ENCODE measurements at places on chromosomes 4 and X.

DNA sequence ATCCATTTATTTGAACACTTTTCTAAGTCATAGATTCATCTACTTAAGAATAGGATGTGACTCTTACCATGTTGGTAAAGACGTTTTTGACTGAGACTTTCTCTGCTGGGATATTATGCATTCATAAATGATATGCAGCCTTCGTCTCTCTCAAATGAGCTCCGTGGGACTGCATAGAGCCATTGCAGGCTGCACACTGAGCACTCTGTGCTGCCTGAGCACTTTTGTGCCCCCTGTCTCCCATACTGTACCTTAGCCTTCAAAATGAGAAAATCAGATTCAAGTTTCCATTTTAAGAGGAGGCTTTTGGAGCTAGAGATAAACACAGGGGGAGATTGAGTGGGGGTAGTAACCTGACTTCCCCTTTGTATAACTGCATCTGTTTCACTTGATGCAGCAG, 433.6 kb downstream of the ZIC3 start:
- no peak for DNase-seq

- DNase-seq: no peak
Observed at GRCh38 chr4:20680736-20681135, 19.5 kb upstream of the PACRGL start.

- no peak for DNase-seq
Observed at GRCh38 chr4:20264688-20265087, 13.0 kb downstream of the SLIT2 start.

DNA sequence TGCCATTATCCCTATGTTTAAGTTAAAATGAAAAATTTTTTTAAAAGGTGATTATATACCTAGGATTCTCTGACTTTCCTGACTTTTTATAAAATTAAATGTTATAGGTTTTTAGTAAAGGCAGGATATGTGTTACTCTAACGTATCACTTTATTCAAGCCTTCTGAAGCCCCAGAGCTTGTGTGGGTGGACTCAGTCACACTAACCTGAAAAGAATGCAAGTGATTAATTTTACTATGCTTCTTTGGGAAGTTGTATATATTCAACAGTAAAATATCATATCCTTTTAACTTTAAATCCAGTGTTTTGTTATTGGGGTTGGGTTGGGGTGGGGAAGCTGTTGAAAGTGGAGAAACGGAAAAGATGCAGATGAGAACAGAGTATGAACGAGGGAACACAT, 22.8 kb downstream of the PDLIM3 start:
- DNase-seq: no peak

- no peak for DNase-seq
Observed at GRCh38 chrX:80663331-80663730, 146.3 kb downstream of the BRWD3 start.

DNA sequence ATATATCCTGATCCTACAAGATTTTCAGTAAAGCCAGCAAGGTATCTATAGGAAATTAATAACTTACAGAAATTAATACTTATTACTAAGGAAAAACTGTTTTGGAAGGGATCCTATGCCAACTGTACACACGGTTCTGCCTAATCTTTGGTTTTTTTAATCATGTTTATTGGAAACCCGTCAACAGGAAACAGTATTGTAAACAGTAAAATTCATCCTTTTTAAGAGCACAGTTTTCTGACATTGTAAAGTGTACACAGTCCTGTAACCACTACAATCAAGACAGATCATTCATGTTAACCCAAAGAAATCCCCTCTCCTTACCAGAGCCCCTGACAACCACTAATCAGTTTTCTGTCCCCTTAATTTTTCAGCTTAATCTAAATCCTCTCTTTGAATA, 9.9 kb downstream of the ABCG2 start:
- DNase-seq: no peak

- DNase-seq: no peak
Observed at GRCh38 chrX:11395859-11396258, 102.6 kb downstream of the AMELX start.

GRCh38 chrX:87468941-87469340, 48.7 kb upstream of the KLHL4 start:
- DNase-seq: no peak

DNA sequence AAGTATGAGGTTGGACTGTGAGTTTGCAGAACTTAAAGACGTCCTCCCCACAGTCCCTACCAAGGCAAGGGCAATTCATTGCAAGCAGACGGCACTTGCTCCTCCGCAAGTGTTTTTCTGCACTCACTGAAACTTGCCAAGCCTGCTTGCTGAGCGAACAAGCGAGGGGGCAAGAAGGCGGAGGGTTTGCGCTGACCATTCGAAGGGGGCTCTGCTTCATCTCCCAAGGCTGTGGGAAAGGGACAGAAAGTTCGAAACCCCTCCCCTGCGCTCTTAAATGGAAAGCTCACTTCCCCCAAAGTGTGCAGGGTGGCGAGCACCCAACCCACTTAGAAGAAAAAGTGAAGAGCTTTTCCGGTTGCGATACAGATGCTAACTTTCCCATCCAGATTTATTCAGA, 1.4 kb downstream of the MID1 start:
- no peak for DNase-seq

- DNase-seq: no peak
Observed at GRCh38 chrX:1719270-1719669, 104.4 kb downstream of the ASMT start.

DNA sequence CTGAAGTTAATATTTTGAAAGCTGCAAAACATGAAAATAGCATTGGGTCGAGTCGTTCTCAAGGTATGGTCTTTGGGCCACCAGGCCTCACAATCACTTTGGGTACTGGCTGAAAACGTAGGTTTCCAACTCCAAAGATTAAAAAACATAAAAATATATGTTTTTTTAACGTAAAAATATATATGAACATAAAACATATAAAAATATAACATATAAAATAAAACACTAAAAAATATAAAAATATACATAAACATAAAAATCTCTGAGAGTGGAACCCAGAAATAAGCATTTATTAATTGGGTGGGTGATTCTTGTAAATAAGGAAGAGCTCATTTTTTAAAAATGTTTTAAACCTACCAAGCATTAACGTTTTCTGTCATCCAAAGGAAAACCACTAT, 666 bp upstream of the PDS5A start:
- no peak for DNase-seq

DNA sequence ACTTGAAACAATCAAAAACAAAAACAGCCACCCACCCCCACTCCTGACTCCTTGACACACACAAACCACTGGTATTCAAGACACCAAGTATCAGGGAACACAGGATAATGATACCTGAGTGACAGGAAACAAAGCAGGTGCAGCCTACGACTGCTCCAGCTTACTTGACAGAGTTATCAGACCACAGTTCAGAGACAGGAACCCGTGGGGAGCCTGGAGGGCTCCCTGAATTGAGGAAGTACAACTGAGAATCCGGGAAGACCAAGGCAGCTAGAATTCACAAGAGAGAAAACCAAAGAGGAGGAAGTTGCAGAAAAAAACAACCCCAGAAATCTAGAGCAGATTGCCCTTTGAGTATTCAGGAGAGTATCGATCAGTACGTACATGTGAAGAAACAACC, 20.5 kb downstream of the COMMD8 start:
- no peak for DNase-seq

DNA sequence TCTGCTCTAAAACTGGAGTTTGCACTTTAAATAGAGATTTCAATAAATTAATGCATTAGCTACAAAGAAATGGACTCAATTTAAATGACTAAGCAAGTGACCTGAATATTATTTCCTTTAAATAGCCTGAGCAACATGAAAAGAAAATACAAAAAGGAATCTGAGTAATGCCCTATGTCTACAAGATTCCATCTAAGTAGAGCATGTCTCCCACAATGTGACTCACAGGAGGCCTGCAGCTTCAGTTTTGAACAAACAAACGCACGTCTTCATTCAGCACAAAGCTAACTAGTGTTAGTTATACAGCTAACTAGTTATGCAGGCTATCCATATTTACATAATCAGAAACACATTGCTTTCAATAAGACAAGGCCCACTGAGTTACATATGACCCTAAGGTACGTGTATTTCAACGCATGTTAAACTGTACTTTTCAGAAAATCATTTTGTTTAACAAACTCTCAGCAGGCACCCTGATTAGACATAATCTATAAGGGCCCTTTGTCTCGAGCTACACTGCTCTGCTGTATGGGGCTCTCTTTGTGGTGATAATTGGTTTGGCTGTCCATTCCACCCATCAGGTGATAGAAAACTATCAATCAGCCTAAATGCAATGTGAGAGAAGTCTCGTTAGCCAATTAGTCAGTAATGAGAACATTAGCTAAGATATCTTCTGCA, 116.5 kb downstream of the MAML3 start:
- no peak for DNase-seq

GRCh38 chrX:47143894-47144625, 442 bp downstream of the NDUFB11 start:
- DNase-seq: no peak

DNA sequence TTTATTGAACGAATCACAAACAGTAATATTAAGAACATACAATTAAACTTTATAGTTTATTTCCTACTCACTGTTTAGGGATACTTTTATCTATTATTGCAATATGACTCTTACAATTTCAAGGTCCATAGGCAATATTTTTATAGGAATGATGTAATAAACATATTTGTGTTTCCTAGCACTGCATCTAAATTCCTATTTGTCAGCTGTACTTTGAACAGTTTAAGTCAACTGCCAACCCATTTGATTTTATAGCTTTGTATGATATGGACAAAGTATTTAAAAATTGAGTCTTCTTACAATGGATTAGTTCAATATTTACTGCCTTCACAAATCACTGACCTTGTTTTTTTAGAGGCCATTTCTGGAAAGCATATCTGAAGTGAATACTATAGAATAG, 199.3 kb downstream of the PCDH7 start:
- DNase-seq: no peak

GRCh38 chr4:61923179-61923578, 723.1 kb downstream of the ADGRL3 start:
- DNase-seq: no peak

DNA sequence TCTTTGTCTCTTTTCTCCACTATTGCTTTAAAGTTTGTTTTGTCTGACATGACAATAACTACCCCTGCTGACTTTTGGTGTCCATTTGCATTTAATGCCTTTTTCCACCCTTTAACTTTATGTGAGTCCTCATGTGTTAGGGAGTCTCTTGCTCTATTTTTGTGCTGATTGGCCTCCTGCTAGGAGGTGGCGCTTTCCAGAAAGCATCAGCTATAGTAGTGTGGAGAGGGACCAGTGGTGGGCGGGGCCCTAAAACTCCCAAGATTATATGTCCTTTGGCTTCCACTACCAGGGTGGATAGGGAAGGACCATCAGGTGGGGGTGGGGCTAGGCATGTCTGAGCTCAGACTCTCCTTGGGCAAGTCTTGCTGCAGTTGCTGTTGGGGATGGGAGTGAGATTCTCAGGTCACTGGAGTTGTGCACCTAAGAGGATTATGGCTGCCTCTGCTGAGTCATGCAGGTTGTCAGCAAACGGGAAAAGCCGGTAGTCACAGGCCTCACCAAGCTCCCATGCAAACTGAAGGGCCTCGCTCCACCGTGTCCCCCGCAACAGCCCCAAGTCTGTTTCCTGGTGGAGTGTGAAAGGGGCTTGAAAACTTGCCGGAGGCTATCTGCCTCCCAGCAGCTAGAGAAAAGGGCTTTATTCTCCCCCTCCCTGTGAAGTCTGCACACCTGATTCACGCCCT, 156.3 kb downstream of the CPEB2 start:
- DNase-seq: no peak

All from NCI-H446 (cell line).